ENCODE measurements at places on chromosomes 13 and 19. TPM values are rescaled to one million over a fixed set of nuclear protein-coding genes. Genes with fewer than 3 reads are reported as not detected.

DNA sequence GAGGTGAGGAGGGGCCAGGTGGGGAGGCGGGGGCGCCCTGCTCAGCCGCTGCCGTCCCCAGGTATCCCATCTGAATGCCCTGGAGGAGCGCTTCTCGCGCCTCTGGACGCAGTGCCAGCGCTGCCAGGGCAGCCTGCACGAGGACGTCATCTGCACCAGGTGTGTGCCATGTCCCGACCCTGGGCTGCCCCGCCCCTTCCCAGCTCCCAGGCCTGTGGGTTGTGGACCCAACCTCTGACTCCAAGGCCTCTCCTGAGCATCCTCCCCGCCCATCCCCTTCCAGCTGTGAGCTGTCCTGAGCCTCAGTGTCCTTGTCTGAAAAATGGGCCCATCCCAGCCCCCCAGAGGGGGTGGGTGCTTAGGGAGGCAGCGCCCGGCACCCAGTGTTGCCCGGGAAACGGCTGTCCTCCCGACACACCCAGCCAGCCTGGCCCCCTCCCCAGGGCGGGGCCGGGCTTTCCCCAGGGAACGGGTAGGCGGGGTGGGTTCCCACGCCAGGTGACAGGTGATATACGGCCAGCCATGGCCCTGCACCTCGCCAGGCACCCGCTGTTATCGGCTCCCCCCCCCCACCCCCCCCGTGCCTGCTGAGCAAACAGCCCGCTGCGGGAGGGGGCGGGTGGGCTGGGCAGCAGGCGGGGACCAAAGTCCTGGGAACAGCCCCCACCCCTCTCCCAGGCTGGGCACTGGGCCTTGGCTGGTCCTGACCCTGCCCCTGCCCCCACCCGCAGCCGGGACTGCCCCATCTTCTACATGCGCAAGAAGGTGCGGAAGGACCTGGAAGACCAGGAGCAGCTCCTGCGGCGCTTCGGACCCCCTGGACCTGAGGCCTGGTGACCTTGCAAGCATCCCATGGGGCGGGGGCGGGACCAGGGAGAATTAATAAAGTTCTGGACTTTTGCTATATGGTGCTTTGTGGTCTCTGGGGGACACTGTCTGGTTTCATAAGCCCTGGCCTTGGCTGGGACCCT is 1.3 kb upstream of the SPIB start:
- DNase-seq = no peak
- no peak overlapping the region for H3K27ac ChIP-seq
- no peak overlapping the region for H3K4me3 ChIP-seq
- peaks cover 27% of the 10 kb centered on the region for H3K36me3 ChIP-seq
- peaks cover 11% of the 10 kb centered on the region for H3K4me1 ChIP-seq

- no peak overlapping the region for H3K27ac ChIP-seq
- peaks cover 2% of the 10 kb centered on the region for H3K4me1 ChIP-seq
- H3K4me3 ChIP-seq = no peak overlapping the region
- no peaks in the 10 kb centered on the region for H3K36me3 ChIP-seq
Observed at GRCh38 chr19:49196527-49197240, 39.1 kb downstream of the TRPM4 start.

GRCh38 chr19:10113592-10113963 is 2.1 kb downstream of the P2RY11 start:
- H3K27me3 ChIP-seq = no peaks in the 10 kb centered on the region
- peak overlapping the region; percentile 93 for H3K27ac ChIP-seq
- H3K36me3 ChIP-seq = peaks cover 59% of the 10 kb centered on the region
- H3K4me1 ChIP-seq = peaks cover 49% of the 10 kb centered on the region
- no peak for DNase-seq
- H3K4me3 ChIP-seq = no peak overlapping the region

- no peak overlapping the region for H3K4me3 ChIP-seq
- no peaks in the 10 kb centered on the region for H3K36me3 ChIP-seq
- peaks cover 2% of the 10 kb centered on the region for H3K4me1 ChIP-seq
- H3K27ac ChIP-seq = no peak overlapping the region
- H3K27me3 ChIP-seq = no peaks in the 10 kb centered on the region
Observed at GRCh38 chr13:74555276-74555625, 421.0 kb upstream of the KLF12 start.

GRCh38 chr19:19109601-19110000 is 28.7 kb downstream of the TMEM161A start:
- no peaks in the 10 kb centered on the region for H3K27me3 ChIP-seq
- H3K27ac ChIP-seq = no peak overlapping the region
- no peak overlapping the region for H3K4me3 ChIP-seq
- H3K36me3 ChIP-seq = no peaks in the 10 kb centered on the region

DNA sequence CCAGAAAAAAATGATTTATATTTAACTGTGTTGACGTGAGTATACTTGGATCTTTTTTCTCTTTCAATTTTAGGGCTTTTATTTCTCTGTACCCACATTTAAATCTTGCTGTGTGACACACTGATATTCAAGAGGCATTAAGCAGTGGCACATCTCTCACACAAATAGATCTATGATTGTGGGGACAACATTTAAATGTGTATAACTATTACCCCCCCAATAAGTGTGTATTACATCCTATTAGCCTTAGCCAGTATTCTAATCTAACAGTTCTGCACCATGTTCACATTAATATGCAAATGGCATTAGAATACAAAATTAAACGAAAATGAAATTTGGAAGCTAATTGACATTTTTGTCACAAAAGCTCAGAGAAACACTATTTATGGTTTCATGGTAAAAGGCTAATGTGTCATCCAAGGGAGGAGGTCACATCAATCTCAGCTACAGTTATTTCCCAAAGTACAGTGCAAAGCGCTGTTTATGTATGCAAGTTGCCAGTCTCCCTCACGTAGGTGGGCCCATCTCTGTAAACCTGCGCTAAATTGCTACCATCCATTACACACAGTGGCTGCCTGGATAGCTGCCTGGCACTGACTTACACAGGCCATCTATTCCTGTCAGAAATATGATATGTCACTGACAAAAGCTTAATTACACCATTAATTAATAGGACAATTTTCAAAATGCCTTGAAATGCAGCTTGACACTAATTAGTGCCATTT is 984.7 kb upstream of the PCDH9 start:
- no peak for DNase-seq
- no peak overlapping the region for H3K27ac ChIP-seq
- no peaks in the 10 kb centered on the region for H3K4me1 ChIP-seq
- no peaks in the 10 kb centered on the region for H3K27me3 ChIP-seq
- no peaks in the 10 kb centered on the region for H3K36me3 ChIP-seq

DNA sequence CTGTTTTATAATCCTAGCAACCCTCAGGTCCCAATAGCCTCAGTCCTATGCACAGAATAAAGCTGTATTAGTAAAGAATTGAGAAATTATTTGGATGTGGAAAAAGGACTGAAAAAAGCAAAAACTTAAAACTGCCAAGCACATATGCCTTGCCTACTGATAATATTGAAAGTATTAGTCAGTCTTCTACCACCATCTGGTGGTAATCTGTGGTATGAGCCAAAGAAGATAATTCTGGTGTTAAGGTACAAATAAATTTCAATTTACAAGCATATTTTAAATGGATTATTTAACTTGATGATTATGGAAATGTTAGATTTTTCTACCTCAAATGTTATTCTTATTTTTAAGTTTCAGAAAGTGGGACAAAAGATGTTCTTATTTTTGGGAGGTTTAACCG is 460.3 kb upstream of the KLHL1 start:
- no peak overlapping the region for H3K27ac ChIP-seq
- no peaks in the 10 kb centered on the region for H3K4me1 ChIP-seq
- no peak overlapping the region for H3K4me3 ChIP-seq
- no peak for DNase-seq
- no peaks in the 10 kb centered on the region for H3K27me3 ChIP-seq

GRCh38 chr19:56162258-56162657 is 13.6 kb upstream of the GALP start:
- peaks cover 8% of the 10 kb centered on the region for H3K27me3 ChIP-seq
- DNase-seq = peak; percentile 33
- no peak overlapping the region for H3K4me3 ChIP-seq

GRCh38 chr13:76875271-76875815 is 10.9 kb downstream of the KCTD12 start:
- H3K4me1 ChIP-seq = peaks cover 12% of the 10 kb centered on the region
- no peak for DNase-seq
- H3K36me3 ChIP-seq = no peaks in the 10 kb centered on the region
- no peak overlapping the region for H3K27ac ChIP-seq

GRCh38 chr13:108760129-108760528 is 130.7 kb downstream of the MYO16 start:
- no peak overlapping the region for H3K4me3 ChIP-seq
- no peak overlapping the region for H3K27ac ChIP-seq
- H3K36me3 ChIP-seq = no peaks in the 10 kb centered on the region
- H3K27me3 ChIP-seq = no peaks in the 10 kb centered on the region
- DNase-seq = no peak

GRCh38 chr13:59666504-59666903 is 497.2 kb downstream of the DIAPH3 start:
- H3K27me3 ChIP-seq = no peaks in the 10 kb centered on the region
- H3K36me3 ChIP-seq = peaks cover 4% of the 10 kb centered on the region
- no peak for DNase-seq

DNA sequence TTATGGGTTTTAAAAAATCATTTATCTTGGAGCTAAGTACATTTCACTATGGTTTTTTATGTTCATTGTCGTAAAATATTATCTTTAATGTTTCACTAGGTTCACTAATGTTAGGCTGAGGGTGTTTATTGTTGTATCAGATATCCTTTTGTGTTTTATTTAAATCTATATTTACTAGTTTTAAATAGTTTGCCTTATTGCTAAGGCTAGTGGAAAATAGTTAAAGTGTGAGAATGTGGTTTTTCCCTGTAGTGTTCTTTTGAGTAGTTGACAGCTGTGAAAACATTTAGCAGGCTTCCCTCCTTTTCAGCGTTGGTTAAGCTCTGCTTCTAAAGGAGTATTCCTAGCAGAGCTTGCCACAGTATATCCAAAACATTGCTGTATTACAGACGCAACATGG is 139.0 kb downstream of the TM9SF2 start:
- H3K36me3 ChIP-seq = no peaks in the 10 kb centered on the region
- no peak for DNase-seq
- H3K4me1 ChIP-seq = peaks cover 8% of the 10 kb centered on the region
- no peak overlapping the region for H3K4me3 ChIP-seq

DNA sequence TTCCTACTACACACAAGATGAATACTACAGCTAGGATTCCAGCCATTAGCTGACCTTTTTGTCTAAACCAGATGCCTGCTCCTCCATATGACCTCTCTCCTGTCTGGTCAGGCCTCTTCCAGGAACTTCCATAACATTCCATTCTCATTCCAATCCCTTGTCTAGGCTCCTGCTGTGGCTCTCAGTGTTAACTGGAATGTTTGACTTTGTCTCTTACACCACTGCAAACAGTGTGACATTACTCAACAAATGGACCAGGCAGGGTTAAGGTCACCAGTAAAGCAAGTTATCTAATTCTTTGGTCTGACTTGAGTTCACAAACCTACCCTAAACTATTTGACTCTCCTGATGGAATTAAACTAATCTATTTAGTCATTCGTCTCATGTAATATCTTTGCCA is 2.1 kb upstream of the GPC6 start:
- H3K4me1 ChIP-seq = peaks cover 3% of the 10 kb centered on the region
- H3K36me3 ChIP-seq = no peaks in the 10 kb centered on the region
- H3K27me3 ChIP-seq = peaks cover 48% of the 10 kb centered on the region

DNA sequence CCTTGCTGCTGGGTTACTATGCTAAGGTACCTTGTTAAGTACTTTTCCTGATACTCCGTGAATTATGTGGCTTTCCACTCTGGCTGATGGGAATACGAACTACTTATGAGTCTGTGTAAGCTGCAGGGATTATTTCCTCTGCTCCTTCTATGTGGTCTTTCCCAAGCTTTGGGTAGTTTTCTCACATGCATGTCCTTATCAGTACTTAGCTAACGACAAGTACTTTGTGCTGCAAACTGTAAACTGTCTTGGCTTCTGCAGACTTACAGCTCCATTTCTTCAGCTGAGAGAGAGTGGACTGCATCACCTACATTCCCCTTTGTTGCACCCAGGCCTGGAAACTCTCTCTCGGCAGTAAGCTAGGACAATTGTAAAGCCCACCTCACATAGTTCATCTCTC is 76.6 kb downstream of the FGF9 start:
- H3K4me3 ChIP-seq = no peak overlapping the region
- H3K36me3 ChIP-seq = no peaks in the 10 kb centered on the region

DNA sequence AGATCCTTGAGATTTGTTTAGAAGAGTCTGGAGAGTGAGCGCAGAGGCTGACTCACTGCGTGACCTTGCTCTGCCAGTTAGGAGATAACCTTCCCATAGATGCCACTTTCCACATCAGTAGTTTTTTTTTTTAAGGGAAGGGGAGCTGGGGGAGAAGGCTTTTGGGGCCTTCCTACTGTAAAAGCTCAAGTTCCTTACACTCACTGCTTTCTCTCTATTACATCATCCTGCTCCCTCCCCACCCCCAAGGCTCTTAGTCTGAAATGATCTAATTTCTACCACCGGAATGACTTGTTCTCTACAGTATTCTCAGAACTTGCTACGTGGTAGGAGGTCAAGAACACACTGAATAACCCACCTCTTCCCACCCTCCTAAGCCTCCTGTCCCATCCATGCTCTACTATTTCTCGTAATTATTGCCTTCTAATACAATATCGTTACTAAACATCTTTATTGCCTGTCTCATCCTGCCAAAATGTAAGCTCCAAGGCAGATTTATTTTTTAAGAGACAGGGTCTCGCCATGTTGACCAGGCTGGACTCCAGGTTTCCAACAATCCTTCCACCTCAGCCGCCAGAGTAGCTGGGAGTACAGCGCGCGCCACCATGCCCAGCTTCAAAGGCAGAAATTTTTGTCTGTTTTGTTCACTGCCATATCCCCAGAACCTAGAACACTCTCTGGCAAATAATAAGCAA is 1.2 kb downstream of the LONP1 start:
- peaks cover 38% of the 10 kb centered on the region for H3K36me3 ChIP-seq
- peak overlapping the region; percentile 98 for H3K4me3 ChIP-seq
- no peaks in the 10 kb centered on the region for H3K27me3 ChIP-seq
- peak overlapping the region; percentile 100 for H3K27ac ChIP-seq

DNA sequence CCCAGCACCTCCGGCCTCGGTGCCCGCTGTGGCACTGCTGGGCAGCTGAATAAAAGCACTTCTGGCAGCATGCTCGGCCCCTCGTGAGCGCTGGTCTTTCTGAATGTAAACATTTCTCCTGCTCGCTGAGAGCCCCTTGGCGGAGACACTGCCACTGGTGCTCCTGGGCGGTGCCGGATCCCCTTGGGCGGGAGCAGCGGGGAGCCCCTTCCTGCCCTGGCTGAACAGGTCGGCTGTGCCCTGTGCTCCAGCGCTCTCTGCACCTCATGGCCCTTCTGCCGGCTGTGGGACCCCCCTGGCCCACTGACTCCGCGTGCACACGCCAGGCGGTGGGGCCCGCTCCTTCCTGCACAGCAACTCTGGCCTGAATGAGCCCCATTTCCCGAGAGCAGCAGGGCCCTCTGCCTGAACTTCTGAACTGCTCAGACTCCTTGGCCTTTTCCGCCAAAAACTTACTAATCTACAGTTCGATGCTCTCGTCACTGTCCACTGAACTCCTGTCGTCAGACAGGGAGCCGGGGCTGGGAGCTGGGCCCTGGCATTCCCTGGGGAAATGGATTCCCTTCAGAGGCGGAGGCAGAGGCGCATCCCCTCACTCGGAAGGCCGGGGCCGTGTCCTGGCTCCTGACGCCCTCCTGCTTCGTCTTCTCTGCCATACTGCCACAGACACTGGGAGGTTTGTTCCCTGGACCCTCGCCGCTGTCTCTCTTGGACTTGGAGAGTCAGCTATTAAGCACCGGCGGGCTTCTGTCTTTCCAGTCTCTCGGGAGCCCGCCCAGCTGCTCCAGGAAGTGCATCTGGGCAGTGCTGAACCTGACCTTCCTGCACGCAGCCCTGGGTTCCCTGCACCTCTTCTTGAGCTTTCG is 14.2 kb downstream of the RB1 start:
- H3K27me3 ChIP-seq = no peaks in the 10 kb centered on the region
- DNase-seq = no peak
- H3K4me1 ChIP-seq = peaks cover 37% of the 10 kb centered on the region
- H3K4me3 ChIP-seq = no peak overlapping the region
- no peak overlapping the region for H3K27ac ChIP-seq
- peaks cover 61% of the 10 kb centered on the region for H3K36me3 ChIP-seq

The ZNF549 gene
- 5.6 TPM for total RNA-seq

The SH2D3A gene
- total RNA-seq = 26.1 TPM

The ZNF284 gene
- 1.7 TPM for total RNA-seq
